CD4-positive, alpha-beta T cell treated with Interleukin-15 for 1 hour (primary cell): ENCODE measurements at places on chromosomes 5 and 9.
A peak's percentile ranks its signal among the peaks of the same experiment; 100 is the strongest.

GRCh38 chr9:137213160-137214060 lies 7.9 kb downstream of the NDOR1 start:
- DNase-seq: no peak

DNA sequence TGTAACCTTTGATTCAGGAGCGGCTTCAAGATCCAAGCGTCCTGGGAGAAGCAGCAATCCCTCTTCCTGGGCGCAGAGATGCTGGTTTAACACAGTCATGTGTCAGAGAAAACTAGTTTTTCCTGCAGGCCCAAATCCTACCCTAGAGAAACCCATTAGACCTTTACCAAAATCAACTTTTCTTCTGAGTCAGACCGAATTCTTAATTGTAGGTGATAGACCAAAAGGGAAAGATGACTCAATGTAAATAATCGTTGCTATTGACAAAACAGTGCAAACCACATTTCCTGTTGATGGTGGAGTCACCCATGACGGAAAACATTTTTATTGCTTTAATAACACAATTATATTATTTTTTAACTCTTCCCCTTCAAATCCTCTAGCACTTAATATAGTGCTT lies 40.1 kb downstream of the SLC1A1 start:
- no peak for DNase-seq

DNA sequence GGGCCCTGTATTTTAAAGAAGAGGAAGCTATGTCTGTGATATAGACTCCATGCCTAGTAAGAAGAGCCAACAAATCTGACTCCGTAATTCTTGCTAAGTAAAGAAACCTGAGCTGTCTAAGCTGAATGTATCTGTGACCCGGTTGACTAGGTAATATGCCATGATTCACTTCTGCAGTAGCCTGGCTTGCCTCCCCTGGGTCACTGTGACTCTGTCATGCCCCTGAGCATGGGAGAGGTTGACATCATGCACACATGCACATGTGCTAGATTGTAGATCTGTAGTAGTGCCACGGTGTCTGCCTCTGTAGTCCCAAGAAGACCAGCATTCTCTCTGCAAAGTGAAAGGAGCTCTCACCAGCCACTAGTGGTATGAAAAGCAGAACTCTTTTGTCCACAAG lies 9.1 kb downstream of the SLC22A5 start:
- no peak for DNase-seq

DNA sequence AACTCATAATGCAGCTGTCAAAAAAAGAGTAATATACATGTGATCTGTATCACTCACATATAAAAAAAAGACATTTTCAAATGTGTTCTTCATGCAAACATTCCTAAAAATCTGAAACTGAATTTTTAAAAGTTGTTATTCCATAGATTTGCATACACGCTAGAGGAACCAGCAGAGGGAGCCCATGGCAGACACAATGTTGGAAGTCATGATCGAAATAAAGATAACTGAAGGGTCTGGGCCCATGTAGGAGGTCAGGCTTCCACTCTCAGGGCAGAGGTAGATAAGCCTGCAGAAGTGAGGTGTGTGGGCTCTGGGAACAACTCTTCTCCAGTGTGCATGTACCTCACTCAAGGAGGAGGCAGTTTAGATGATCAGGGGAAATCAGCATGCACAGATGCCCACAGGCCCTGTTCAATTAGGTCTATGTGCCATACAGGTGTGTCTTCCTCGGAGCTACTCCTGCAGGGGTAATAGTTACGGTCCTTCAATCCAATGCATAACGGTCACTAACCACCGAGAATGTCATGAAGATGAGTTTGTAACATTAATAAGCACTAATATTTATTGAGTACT lies 208.6 kb downstream of the EPB41L4A start:
- no peak for DNase-seq

DNA sequence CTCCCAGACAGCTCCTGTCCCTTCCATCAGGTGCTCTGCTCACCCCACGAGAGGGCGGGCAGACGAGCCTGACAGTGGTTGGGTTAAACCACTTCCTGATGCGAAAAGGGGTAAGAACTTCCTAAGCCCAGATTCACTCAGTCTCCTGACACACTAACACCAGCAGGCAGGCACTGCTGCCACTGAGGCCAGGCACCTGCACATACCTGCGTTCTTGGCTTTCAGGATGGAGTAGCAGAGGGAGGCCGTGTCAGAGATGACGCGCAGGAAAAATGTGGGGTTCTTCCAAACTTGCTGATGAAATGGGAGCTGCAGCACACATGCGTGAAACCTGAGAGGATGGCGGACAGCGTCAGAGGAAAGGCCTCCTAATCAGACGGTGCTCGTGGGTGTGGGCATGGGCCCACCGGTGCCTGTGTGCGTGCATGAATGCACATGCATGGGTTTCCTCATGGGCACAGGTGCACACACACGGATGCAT lies 29.9 kb downstream of the SLC6A18 start:
- peak; percentile 40 for DNase-seq

DNA sequence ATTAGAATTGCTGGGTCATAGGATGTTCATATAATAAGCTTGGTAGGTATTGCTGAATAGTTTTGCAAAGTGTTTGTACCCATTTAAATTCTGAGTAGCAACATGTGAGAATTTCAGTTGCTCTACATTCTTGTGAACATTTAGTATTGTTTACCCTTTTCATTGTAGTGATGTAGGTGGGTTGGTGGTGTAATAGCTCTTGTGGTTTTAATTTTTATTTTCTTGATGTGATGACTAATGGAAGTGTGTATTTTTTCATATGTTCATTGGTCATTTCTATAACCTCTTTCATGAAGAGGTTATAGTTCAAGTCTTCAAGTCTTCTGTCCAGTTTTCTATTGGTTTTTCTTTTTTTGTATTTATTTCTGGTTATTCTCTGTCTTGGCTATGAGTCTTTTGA lies 34.4 kb downstream of the RASA1 start:
- DNase-seq: no peak

DNA sequence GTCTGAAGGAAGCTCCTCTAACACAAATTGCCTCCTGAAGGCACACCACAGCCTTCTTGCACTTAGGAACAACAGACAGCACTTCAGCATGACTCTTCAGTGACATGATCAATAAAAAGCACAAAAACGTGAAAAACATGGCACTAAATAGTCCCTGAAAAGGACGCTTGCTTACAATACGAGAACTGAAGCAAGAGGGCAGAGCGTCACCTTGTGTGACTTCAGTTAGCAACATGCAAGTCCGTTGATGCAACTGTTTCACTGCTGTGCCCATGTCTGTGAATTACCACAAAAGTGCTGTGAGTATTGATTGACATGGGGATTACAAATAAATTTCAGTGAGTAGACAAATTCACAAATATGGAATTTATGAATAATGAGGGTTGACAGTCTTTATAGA lies 219.9 kb upstream of the GAS1 start:
- no peak for DNase-seq

GRCh38 chr5:76617675-76618074 lies 5.5 kb downstream of the F2RL2 start:
- DNase-seq: no peak

- no peak for DNase-seq
These were observed 19.6 kb downstream of the CYFIP2 start for GRCh38 chr5:157285310-157286035.

DNA sequence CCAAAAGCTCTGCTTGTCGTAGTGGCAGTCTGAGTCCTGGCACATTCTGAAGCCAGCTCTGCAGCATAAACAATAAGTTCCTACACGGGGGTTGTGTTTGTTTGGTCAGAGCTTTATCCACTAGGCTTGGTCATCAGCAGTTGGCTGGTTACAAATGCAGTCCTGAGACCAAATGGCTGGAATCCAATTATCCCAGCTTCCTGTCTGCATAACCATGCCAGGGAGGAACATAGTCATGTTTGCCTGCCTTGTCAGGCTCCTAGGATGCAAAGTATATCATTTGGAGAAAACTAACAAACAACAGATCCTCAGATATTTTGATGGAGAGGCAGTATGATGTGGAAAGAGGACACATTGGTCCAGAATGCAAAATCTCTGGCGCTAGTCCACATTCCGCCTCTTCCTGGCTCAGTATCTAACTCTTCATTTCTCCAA lies 85.8 kb downstream of the FBXO38 start:
- DNase-seq: no peak

- DNase-seq: no peak
These were observed 42.3 kb upstream of the NEK6 start for GRCh38 chr9:124215368-124215910.

GRCh38 chr5:159451197-159452052 lies 121.1 kb upstream of the IL12B start:
- no peak for DNase-seq

DNA sequence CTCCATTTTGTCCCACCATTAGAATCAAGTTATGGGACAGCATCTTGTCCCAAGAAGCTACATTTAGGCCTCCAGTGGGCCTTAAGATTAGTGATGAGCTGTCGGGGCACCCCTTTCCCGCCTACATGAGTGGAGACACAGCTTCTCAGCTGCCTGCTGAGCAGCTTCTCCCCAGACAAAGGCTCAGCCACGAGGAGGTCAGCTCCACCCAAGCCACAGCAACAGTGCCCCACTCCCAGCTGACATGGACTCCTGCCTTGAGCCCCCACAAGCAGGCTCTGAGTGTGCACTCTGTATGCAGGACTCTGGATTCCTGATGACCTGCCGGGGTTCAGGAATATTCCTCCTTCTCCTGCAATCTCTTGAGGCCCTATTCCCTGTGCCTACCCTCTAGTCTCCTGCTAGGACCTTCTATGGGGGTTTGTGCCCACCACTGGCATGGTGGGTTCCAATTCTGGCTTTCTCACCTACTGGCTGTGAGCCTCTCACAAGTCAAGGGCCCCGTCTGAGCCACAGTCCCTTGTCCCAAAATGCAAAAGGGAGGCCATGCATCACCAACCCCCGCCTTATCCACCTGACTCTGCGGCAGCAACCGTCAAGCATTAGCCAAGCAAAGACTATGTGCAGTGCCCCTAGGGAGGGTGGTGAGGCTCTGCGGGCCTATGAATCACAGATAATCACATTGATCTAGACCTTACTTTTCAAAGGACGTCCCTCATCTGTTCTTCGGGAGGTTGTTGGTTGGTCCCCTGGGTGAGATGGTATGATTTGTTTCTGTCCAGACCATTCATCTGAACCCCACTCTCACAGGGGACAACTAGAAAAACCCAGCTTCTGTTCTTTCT lies 269.1 kb downstream of the MED10 start:
- DNase-seq: no peak

GRCh38 chr5:123086376-123087055 lies 2.5 kb upstream of the PRDM6 start:
- no peak for DNase-seq

GRCh38 chr9:111825468-111826145 lies 30.9 kb upstream of the SHOC1 start:
- DNase-seq: no peak

GRCh38 chr9:88266416-88266815 lies 121.8 kb upstream of the SPIN1 start:
- DNase-seq: no peak

- DNase-seq: no peak
These were observed 20.1 kb downstream of the FIBCD1 start for GRCh38 chr9:130918826-130919558.

GRCh38 chr5:36876965-36877666 lies 547 bp downstream of the NIPBL start:
- peak; percentile 46 for DNase-seq

DNA sequence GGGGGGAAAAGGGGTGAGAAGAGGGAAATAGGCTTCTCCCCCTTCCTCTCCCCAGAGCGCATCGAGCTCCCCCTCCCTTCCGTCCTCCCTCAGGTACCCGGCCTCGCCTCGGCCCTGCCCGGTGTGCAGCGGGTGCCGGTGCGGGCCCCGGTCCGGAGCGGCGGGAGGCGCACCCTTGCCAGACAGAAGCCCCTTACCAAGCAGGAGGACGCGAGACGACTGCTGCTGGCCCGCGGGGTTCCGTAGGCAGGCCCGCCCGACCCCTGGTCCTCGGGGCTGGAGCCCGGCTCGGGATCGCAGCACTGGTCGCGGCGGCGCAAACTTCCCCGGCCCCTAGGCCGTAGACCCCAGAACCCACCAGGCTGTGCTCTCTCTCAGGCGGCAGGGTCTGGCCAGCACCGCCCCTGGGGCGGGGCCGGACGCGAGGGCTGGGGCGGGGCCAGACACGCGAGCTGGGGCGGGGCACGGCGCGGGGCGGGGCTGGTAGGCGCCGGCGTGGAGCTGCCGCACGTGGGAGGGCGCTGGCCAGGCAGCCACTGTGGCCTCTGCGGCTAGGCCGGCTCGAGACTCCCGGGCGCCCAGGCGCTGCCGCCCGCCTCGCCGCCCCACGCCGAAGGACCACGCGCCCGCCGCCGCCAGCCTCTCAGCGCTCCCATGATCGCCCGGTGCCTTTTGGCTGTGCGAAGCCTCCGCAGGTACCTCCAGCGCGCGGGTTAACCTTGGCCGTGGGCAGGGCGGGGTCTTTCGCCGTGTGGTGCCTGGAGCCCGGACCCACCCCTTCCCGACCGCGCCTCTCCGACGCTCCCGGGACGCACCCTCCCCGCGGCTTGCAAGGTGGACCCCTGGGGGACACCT lies at the start of the genes NLN and SGTB:
Gene NLN (plus strand): TSS at position 486 of the 855 bp plus-strand sequence. CDS start 169 bp downstream, at position 655.
Gene SGTB (minus strand): TSS at position 390 of the 855 bp plus-strand sequence. CDS start 1,302 bp downstream, outside the sequence.
- peak; percentile 83 for DNase-seq

GRCh38 chr5:65672796-65673195 lies 48.0 kb downstream of the SHLD3 start:
- no peak for DNase-seq

DNA sequence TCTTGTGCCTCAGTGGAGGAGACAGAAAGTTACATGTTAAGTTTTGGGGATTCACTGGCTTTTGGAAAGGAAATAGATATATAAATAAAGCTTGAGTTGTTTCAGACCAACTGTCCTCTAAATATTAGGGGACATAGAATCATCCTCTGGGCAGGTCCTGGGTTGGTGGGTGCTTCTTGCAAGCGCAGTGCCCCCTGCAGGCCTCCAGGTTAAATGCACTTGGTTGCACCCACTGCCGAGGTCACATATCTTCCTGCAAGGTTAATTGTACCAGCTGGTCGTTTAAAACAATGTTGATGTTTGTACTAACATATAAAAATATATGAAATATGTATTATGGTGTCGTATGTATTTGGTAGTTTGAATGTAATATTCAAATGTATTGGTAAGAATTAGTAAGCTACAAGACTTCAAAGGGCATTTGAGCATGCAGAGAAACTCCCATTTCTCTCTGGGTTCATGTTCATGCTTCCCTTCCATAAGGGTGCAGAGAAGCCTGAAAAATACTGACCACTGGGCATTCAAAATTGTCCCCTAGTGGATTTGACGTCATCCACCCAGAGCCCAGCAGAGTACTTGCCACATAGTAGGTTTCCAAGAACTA lies 87.0 kb downstream of the ZNF618 start:
- peak; percentile 35 for DNase-seq

DNA sequence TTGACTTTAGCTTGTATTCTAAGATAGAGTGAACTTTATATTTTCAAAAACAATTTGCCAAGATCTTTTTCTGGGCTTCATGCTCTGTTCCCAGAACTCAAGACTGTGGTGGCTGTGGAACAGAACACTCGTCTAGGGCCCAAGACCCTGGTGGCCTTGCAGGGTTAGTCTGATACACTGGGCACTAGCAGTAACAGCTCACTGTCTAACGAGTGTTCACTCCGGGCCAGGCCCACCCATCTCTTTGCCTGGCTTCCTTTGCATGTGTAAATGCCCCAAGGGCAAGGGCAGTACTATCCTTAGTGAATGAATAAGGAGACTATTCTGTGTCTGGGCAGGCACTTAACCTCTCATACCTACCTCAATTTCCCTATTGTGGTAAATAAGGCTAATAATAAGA lies 47.4 kb downstream of the PHF2 start:
- no peak for DNase-seq
